ENCODE measurements at places on chromosomes 13 and 19. TPM values are rescaled to one million over a fixed set of nuclear protein-coding genes. Genes with fewer than 3 reads are reported as not detected.

DNA sequence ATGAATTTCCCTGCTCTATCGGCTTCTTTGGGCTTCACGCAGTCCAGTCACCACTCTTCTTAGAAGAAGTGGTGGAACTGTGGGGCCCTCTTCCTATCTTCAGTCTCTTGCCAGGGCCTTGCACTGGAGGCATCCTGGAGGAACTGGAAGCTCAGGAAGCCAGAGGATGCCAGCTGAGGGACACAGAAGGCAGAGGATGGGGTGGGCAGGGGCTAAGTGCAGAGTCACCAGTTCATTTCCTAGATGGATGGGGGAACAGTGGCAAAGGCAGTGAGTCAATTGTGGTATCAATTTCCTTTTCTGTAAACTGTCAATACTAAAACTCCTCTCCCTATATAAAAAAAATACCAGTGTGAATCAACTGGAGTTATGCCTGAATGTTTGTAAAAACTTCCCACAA lies 419.7 kb downstream of the KLF12 start:
- H3K36me3 ChIP-seq, result peaks cover 11% of the 10 kb centered on the region
- H3K4me1 ChIP-seq, result peaks cover 4% of the 10 kb centered on the region
- no peak for DNase-seq
- no peak overlapping the region for H3K4me3 ChIP-seq

- no peak for DNase-seq
- no peaks in the 10 kb centered on the region for H3K4me1 ChIP-seq
- H3K36me3 ChIP-seq, result no peaks in the 10 kb centered on the region
Measured at GRCh38 chr19:17606590-17607185, 51.2 kb downstream of the COLGALT1 start.

- H3K36me3 ChIP-seq, result no peaks in the 10 kb centered on the region
- H3K4me3 ChIP-seq, result no peak overlapping the region
- no peak overlapping the region for H3K27ac ChIP-seq
- H3K4me1 ChIP-seq, result peaks cover 10% of the 10 kb centered on the region
Measured at GRCh38 chr19:47619763-47620162, 10.8 kb downstream of the BICRA start.

GRCh38 chr13:32791545-32792172 lies 205.4 kb downstream of the PDS5B start:
- H3K4me1 ChIP-seq, result no peaks in the 10 kb centered on the region
- H3K36me3 ChIP-seq, result peaks cover 3% of the 10 kb centered on the region
- no peaks in the 10 kb centered on the region for H3K27me3 ChIP-seq
- no peak overlapping the region for H3K27ac ChIP-seq
- no peak for DNase-seq

- no peak for DNase-seq
- H3K27ac ChIP-seq, result no peak overlapping the region
- H3K27me3 ChIP-seq, result no peaks in the 10 kb centered on the region
- H3K36me3 ChIP-seq, result peaks cover 34% of the 10 kb centered on the region
Measured at GRCh38 chr13:110641055-110642015, 26.0 kb downstream of the NAXD start.

Gene GNG7
- total RNA-seq, result 0.57 TPM

Gene HPN
- total RNA-seq, result 0.19 TPM

- no peak overlapping the region for H3K27ac ChIP-seq
- DNase-seq, result no peak
- no peaks in the 10 kb centered on the region for H3K36me3 ChIP-seq
- peaks cover 39% of the 10 kb centered on the region for H3K4me1 ChIP-seq
Measured at GRCh38 chr19:6519289-6519688, 11.5 kb upstream of the TNFSF9 start.

- no peaks in the 10 kb centered on the region for H3K4me1 ChIP-seq
- H3K27ac ChIP-seq, result no peak overlapping the region
- H3K4me3 ChIP-seq, result no peak overlapping the region
- no peaks in the 10 kb centered on the region for H3K27me3 ChIP-seq
- no peaks in the 10 kb centered on the region for H3K36me3 ChIP-seq
Measured at GRCh38 chr13:98353750-98354149, 176.7 kb upstream of the RNF113B start.

Gene ZNF426
- total RNA-seq, result 18.7 TPM

Gene PCDH17
- total RNA-seq, result 1.5 TPM

DNA sequence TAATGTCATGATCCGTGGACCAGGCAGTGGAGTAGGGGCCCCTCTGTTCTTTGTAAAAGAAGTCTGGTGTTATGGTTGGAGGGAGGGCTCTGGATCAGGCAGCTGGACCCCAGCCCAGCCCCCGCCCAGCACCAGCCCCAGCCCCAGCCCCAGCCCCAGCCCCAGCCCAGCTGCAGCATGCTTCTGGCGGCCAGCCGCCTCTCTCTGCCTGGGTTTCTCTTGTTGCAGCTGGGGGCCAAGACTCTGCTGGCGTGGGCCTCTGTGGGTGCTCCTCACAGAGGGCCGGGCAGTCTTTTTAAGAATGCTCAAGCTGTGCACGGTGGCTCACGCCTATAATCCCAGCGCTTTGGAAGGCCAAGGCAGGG lies 17.9 kb downstream of the DOT1L start:
- no peak overlapping the region for H3K4me3 ChIP-seq
- H3K27me3 ChIP-seq, result no peaks in the 10 kb centered on the region
- peaks cover 59% of the 10 kb centered on the region for H3K4me1 ChIP-seq
- no peak for DNase-seq
- peaks cover 2% of the 10 kb centered on the region for H3K36me3 ChIP-seq

- no peak overlapping the region for H3K4me3 ChIP-seq
- H3K36me3 ChIP-seq, result no peaks in the 10 kb centered on the region
- H3K27me3 ChIP-seq, result no peaks in the 10 kb centered on the region
- DNase-seq, result no peak
- H3K27ac ChIP-seq, result no peak overlapping the region
- H3K4me1 ChIP-seq, result peaks cover 40% of the 10 kb centered on the region
Measured at GRCh38 chr13:29909975-29910674, 59.7 kb upstream of the UBL3 start.

GRCh38 chr19:17327654-17328516 lies 6.8 kb downstream of the ANO8 start:
- H3K27ac ChIP-seq, result peak overlapping the region; percentile 72
- H3K4me3 ChIP-seq, result peak overlapping the region; percentile 51
- H3K27me3 ChIP-seq, result no peaks in the 10 kb centered on the region
- DNase-seq, result no peak
- peaks cover 72% of the 10 kb centered on the region for H3K4me1 ChIP-seq

Gene PRR36
- total RNA-seq, result not detected

DNA sequence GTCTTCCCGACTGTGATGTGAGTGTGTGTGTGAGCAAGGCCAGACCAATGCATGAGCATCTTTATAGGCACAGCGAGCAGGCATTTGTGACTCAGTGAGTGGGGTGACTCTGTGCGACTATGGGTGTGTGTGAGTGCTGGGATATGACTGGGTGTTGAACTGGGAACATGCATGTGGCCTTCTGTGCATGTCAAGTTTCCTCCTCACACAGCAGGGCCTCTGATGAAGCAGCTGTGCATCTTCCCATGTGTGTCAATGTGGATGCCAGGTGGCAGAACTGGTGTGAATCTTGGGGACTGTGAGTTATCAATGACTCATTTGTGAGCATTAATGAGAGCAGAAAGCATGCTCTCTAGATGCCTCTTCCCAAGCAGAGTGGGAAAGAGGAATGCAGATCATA lies 12.1 kb upstream of the LGALS14 start:
- H3K4me3 ChIP-seq, result no peak overlapping the region
- H3K27me3 ChIP-seq, result no peaks in the 10 kb centered on the region
- no peaks in the 10 kb centered on the region for H3K4me1 ChIP-seq
- H3K27ac ChIP-seq, result no peak overlapping the region
- no peak for DNase-seq
- no peaks in the 10 kb centered on the region for H3K36me3 ChIP-seq

Gene ZNF541
- total RNA-seq, result not detected

Gene NLRP7
- not detected for total RNA-seq

- peak overlapping the region; percentile 13 for H3K27ac ChIP-seq
- H3K27me3 ChIP-seq, result no peaks in the 10 kb centered on the region
- DNase-seq, result no peak
- no peak overlapping the region for H3K4me3 ChIP-seq
Measured at GRCh38 chr13:79440958-79441528, 35.0 kb upstream of the RBM26 start.

DNA sequence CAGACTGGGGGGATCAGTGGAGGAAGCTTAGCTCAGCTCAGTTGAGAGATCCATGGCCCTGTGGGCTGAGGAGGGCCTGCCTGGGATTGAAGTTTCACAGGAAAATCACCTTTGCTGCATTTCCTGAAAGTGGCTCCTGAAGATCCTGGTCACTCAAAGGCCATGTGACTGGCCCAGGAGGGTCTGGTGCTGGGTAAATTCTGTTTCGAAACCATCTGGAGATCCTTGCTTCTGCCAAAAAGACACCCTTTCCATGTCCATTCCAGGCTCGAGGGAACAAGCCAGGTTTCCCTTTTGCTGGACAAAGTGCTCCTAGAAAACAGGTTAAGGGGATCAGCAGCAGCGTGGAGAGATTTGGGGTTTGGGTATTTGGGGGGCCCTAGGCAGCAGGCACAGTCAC lies 293.3 kb downstream of the ZNF536 start:
- H3K4me3 ChIP-seq, result no peak overlapping the region
- DNase-seq, result no peak
- no peaks in the 10 kb centered on the region for H3K36me3 ChIP-seq
- H3K4me1 ChIP-seq, result peaks cover 15% of the 10 kb centered on the region

Gene KISS1R
- 0.45 TPM for total RNA-seq

GRCh38 chr13:74200081-74200480 lies 65.9 kb upstream of the KLF12 start:
- no peak overlapping the region for H3K4me3 ChIP-seq
- DNase-seq, result no peak
- no peaks in the 10 kb centered on the region for H3K4me1 ChIP-seq
- no peaks in the 10 kb centered on the region for H3K27me3 ChIP-seq
- no peaks in the 10 kb centered on the region for H3K36me3 ChIP-seq

Gene ZNF492
- 0.19 TPM for total RNA-seq

DNA sequence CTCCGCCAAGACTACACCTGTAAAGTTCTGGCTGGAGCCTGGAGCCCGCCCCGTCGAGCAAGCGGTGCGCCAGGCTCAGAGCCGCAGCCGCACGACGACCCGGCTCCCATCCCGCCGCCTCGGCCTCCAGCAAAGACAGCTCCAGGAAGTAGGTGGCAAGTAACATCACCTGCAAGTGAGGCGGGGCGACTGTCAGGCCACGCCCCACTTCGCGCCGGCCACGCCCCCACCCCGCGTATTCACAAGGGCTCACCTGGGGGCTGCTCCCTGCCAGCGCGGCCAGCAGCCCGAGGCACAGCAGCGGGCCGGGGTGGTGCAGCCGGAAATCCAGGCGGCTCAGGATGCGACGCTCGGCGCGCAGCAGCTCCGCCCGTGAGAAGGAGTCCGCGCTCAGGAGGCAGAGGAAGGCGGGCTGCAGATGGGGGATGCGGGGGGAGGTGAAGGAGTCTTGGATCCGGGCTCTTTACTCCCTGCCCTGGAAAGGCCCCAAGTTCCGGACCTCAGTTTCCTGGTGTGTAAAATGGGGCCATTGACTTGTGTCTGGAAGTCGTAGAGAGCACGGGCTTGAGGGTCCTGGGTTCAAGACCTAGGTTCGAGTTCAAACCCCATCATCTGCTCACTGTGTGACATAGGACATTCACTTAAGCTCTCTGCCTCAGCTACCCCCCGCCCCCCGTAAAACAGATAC lies 3.2 kb downstream of the CCNP start:
- H3K27me3 ChIP-seq, result peaks cover 26% of the 10 kb centered on the region
- H3K4me3 ChIP-seq, result no peak overlapping the region
- peaks cover 27% of the 10 kb centered on the region for H3K4me1 ChIP-seq
- no peaks in the 10 kb centered on the region for H3K36me3 ChIP-seq
- no peak for DNase-seq
- no peak overlapping the region for H3K27ac ChIP-seq

GRCh38 chr13:47696674-47697073 lies 304.4 kb downstream of the SUCLA2 start:
- no peaks in the 10 kb centered on the region for H3K27me3 ChIP-seq
- no peak overlapping the region for H3K27ac ChIP-seq
- H3K4me3 ChIP-seq, result no peak overlapping the region

GRCh38 chr13:46672338-46673090 lies 119.5 kb downstream of the LRCH1 start:
- no peaks in the 10 kb centered on the region for H3K27me3 ChIP-seq
- no peaks in the 10 kb centered on the region for H3K4me1 ChIP-seq
- H3K36me3 ChIP-seq, result no peaks in the 10 kb centered on the region

- H3K27me3 ChIP-seq, result peaks cover 9% of the 10 kb centered on the region
- no peak overlapping the region for H3K4me3 ChIP-seq
- no peak overlapping the region for H3K27ac ChIP-seq
- H3K36me3 ChIP-seq, result no peaks in the 10 kb centered on the region
- no peak for DNase-seq
Measured at GRCh38 chr19:15495151-15495550, 13.2 kb upstream of the CYP4F22 start.

Gene MYADM
- total RNA-seq, result 30.7 TPM

DNA sequence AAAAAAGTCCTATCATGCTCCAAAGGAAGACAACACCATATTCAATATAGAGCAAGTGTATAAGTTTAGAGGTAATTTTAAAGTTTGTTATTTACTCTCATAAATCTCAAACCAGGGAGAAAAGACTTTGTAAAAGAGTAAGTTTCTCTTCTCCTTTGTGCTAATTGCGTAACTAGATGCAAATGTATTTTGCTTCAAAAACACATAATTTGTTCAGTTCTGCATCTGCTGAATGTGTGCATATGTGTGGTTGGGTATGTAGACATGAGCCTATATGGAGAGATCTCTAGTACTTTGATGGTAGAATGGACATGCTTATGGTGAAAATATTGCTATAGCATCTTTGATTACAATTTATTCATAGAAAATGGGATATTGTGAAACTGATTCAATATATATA lies 17.8 kb upstream of the MIR17HG start:
- DNase-seq, result no peak
- no peak overlapping the region for H3K27ac ChIP-seq
- H3K27me3 ChIP-seq, result no peaks in the 10 kb centered on the region
- H3K4me3 ChIP-seq, result no peak overlapping the region
- H3K36me3 ChIP-seq, result no peaks in the 10 kb centered on the region
- no peaks in the 10 kb centered on the region for H3K4me1 ChIP-seq

Gene RXFP2
- not detected for total RNA-seq

GRCh38 chr13:58598241-58598640 lies 966.7 kb downstream of the PCDH17 start:
- no peaks in the 10 kb centered on the region for H3K27me3 ChIP-seq
- no peak overlapping the region for H3K4me3 ChIP-seq
